ENCODE measurements at places on chromosomes 7 and 10.

DNA sequence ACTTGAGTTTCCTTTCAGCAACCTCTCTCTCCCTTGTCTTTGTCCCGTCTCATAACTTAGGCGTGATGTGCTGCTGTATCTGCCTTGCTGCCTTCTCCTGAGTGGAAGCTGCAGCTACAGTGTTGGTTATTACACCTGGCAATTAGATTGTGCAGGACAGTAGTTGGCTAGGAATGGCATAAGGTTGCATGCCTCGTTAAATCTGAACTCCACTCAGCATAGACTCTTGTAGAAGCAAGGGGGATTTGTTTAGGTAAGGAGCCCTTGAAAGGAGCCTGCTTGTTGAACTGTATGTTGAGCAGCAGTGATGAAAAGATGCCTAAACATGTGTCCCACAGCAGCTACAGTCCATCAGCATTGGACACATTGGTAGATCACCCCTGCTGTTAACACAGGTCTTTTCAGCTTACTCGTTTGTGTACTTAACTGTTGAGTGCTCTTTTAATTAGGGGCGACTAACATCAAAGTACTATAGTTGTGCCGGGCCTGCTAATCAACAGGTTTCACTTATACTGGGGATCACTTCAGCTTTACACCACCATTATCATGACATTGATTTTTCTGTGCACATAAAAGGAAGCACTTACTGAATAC lies 225.0 kb downstream of the AUTS2 start:
- no peak for DNase-seq

GRCh38 chr7:5690931-5691473 lies 90.5 kb downstream of the RNF216 start:
- DNase-seq, result no peak

GRCh38 chr7:149433124-149433523 lies 27.7 kb downstream of the ZNF777 start:
- DNase-seq, result no peak

- DNase-seq, result no peak
These were observed 113.3 kb downstream of the FANK1 start for GRCh38 chr10:126009650-126010049.

GRCh38 chr7:33589911-33590310 lies 315.4 kb upstream of the BMPER start:
- DNase-seq, result no peak
